ENCODE measurements at places on chromosomes 3 and 15.

GRCh38 chr3:158991146-158991705, 189.4 kb downstream of the MFSD1 start:
- no peak for DNase-seq

DNA sequence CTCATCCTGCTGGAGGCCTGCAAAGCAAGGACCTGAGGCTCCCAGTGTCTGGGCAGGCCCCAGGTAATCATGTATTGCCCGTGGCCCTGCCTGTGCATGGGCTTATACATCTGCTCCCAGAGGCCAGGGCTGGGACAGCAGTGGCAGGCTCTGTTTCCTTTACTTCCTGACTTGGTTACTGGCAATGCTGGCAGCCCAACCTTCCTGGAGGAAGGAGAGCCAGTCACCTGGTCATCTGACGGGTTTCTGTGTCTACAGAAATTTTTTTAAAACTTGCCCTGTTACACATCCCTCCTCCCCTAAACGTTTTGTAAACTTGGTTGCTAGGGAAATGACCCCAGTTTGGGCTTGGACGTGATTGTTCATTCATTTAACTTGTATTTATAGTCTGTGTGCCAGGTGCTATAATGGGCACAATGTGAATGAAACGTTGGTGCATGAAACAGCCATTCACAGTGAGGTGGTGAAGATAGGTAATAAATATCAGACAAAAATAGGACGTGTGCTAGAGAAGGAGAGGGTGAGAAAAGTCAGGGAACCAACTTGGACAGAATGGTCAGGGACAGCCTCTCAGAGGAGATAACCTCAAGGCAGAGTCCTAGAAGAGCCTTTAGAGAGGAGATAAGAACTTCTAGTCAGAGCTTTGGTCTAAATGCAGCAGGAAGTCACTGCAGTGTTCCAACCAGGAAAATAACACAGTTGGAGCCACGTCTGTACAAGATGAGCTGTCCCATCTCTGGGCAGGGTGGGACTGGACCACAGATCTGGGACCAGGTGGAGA, 14.1 kb downstream of the TEX264 start:
- DNase-seq: peak; percentile 48

DNA sequence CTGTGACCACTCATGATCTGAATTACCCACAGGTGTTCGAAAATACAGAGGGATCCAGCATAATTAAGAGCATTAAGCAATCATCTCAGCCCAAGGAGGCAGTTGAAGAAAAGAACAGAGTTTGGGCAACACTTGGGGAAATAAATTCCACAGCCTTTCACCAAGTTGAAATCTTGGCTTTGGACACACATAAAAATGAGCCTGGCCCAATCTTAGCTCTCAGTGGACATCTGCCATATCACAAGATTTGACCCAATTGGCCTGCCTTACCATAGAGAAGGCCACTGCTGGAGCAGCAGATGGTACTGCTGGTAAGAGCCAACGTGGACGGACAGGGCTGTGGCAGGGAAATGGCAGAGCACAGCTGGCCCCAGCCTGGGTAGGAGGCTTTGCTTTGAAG, 13.0 kb downstream of the FOXP1 start:
- no peak for DNase-seq

GRCh38 chr3:14623569-14624051, 28.0 kb upstream of the CCDC174 start:
- no peak for DNase-seq

DNA sequence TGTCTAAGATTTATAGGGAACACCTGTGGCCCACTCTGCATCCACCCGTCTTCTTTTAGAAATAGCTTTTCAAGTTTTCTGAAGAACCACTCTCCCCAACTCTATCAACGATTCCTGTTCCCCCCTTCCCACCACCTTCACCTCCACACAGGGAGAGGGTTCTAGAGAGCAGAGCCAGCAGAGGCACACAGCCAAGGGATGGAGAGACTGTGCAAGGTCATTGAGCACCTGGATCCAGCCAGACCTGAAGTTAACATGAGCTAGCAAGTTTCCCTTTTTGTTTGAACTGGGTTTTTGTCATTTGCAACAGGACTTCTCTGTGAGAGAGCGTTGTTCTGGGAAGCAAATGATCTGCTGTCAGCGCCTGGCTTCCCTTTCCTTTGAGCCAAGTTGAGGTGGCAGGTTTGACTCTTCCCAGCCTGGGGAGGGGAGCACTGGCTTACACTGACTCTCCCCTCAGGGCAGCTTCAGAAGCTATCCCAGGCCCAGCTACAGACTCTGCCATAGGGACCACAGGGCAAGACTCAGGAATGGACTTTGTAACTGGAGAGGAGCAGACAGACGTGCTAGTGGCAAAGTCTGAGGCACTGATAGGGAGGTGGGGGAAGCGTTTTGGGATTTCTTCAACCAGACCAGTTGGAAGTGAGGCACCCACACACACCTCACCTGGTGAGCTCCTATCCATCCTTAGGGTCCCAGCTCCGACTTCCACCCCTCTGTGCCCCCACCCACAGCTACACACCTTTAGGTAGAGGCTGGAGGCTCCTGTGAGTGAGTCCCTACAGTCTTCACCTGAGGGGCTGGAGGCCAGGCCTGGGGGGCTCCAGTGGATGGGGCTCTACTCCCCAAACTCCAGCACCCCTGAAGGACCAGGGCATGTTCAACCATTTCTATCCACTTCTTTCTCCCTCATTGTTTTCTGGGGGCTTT, 19.4 kb upstream of the PLXNA1 start:
- DNase-seq: no peak

DNA sequence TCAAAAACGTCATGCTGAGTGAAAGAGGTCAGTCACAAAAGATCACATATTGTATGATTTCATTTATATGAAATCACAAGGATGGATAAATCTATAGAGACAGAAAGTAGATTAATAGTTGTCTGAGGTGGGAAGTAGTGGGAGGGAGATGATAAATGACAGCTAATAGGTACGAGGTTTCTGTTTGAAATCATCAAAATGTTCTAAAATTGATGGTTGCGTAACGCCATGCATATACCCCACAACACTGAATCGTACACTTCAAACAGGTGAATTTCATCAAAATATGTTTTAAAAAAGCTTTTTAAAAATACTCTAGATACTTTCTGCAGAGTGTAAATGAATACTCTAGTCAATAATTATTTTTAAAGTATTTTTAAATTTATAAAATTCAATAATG, 303.0 kb upstream of the STAC start:
- DNase-seq: no peak

GRCh38 chr15:64460206-64460723, at the start of gene ZNF609:
Gene ZNF609 (plus strand): TSS chr15:64460578. CDS start chr15:64499420, 38,842 bp downstream.
- peak; percentile 96 for DNase-seq

- DNase-seq: no peak
Measured at GRCh38 chr15:60757831-60758570, 279.1 kb upstream of the ICE2 start.

GRCh38 chr15:73231661-73232419, 136.9 kb downstream of the HCN4 start:
- no peak for DNase-seq

DNA sequence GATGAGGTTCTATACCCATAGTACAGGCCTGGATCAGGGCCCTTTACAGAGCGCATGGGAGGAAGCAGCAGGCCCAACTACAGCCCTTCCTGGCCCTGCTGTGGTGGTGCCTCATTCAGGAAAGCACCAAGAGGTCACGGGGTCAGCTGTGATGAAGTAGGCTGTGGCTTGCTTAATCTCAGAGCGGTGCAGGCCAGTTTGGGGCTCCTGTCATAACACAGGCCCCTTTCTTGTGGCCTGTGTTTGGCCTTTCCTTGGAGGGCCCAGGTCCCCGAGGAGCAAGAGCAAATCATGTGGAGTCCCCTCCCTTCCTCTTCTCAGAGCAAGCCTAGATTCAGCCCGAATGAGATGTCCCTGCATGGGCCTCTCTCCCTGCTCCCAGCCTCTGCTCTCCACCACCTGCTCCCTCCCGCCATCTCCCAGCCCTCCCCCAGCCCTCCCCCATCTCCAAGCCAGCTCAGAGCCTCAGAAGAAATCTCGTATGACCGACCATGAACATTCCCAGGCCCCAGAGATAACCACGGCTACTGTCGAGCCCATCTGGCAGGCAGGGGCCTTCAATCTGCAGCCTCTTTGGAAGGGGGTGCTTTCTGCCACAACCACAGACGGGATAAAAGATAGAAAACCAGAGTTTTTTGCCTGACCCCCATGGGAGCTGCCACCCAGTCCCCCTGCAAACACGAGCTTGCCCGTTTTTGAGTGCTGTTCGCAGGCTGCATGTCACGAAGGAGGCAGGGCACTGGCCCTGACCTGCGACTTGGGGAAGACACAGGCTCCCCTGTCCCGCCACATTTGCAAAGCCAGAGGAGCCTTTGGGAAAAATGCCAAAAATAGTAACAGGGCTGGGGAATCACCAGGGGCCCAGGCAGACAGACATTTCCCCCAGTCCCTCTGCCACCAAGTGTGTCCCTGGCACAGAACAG, 32.3 kb upstream of the DUSP7 start:
- DNase-seq: no peak

DNA sequence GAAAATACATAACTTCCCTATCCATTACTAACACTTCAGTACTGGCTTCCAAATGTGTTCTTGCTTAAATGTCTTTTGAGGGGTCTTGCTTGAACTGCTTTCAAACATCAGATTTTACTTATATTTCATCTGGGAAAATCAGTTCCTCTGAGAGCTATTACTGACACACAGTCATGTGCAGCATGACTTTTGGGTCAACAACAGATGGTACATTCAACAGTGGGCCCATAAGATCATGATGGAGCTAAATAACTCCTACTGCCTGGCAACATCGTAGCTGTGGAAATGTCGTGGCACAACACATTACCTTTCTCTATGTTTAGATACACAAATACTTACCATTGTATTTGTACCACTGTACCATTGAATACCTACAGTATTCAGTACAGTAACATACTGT, 43.8 kb downstream of the WWTR1 start:
- DNase-seq: no peak

All from OCI-M1 (cell line).